Mucosa of descending colon (tissue), 3 donors: ENCODE measurements at places on chromosomes 3 and 15. TPM values are rescaled to one million over a fixed set of nuclear protein-coding genes. Genes with fewer than 3 reads are reported as not detected.

The TMIE gene
- total RNA-seq: 0.23 TPM

DNA sequence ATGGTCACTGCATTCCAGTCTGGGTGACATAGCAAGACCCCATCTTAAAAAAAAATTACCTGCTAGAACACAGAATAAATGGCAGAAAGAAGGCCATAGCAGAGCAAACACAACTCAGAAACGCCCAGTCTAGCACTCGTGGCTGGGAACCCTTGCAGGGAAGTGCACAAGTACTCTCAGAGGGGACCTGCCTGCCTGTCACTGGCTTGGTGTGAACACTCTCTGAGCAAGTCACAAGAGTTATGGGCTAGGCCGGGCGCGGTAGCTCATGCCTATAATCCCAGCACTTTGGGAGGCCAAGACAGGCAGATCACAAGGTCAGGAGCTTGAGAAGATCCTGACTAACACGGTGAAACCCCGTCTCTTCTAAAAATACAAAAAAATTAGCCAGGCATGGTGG, 17.2 kb downstream of the SFMBT1 start:
- no peak for DNase-seq

The ATP13A5 gene
- total RNA-seq: 0.35 TPM

GRCh38 chr15:24962880-24963279, 8.1 kb downstream of the SNRPN start:
- no peak for DNase-seq

- DNase-seq: no peak
These were observed 539.1 kb downstream of the MFSD1 start for GRCh38 chr3:159340877-159341500.

DNA sequence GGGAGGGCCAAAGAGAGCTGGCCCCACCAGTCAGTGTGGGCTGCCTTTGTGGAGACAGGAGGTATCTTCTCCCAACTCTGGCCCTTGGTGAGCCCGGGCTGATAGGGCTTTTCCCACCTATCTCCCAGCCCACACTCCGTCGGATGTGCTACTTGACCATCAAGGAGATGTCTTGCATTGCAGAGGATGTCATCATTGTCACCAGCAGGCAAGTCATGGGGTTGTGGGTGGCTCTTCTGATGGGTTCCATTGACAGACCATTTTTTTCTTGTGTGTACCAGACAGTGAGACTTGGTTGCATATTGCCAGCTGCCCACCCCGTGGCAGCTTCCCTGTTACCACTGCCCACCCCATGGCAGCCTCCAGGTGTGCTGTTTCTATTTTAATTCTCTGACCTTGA, 3.3 kb downstream of the COPG1 start:
- DNase-seq: no peak

The STOML1 gene
- total RNA-seq: 12.4 TPM

DNA sequence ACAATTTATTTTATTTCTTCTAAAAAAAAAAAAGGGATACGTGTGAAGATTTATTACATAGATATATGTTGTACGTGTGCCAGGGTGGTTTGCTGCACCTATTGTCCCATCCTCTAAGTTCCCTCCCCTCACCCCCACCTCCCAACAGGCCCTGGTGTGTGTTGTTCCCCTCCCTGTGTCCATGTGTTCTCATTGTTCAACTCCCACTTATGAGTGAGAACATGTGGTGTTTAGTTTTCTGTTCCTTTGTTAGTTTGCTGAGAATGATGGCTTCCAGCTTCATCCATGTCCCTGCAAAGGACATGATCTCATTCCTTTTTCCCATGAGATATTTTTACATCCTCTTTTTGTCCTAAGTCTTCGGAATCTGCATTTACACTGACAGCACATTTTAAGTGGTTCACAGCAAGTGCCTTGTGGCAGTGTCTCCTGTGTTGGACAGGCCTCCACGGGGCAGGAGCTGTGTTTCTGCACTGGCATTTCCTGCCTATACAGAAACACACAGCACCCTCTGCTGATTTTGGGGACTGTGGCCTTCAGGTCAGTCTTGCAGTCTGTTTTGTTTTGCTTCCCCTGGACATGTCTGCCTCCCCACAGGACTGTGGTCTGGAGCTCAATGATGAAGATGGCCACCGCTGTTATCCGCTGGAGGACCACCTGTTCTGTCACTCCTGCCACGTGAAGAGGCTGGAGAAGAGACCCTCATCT, 12.7 kb upstream of the SACM1L start:
- no peak for DNase-seq

- no peak for DNase-seq
These were observed 4.6 kb upstream of the TSPAN3 start for GRCh38 chr15:77075528-77075927.

The SMCO1 gene
- total RNA-seq: not detected

DNA sequence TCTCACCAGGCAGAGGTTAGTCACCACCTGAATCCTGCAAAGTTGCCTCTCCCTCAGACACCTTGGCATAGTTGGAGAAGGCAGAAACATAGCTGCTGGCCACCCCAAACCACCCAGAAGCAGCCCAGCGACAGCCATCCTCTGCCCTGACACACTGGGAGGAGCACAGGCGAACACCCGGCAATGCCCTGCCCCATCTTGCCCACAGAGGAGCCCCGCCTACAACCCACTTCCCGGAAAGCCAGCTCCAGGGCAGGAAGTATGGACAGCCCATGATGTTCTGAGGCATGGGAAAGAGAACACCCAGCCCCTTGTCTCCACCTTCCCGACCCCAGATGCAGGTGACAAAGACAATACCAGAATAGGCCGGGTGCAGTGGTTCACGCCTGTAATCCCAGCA, 12.6 kb upstream of the SHISA5 start:
- no peak for DNase-seq

GRCh38 chr3:37670961-37671483, 190.7 kb upstream of the CTDSPL start:
- DNase-seq: no peak

The IGSF10 gene
- total RNA-seq: 1.3 TPM

GRCh38 chr15:62165793-62166375, 799 bp upstream of the C2CD4B start:
- no peak for DNase-seq

- no peak for DNase-seq
These were observed 264.5 kb upstream of the TBL1XR1 start for GRCh38 chr3:177461765-177462164.

DNA sequence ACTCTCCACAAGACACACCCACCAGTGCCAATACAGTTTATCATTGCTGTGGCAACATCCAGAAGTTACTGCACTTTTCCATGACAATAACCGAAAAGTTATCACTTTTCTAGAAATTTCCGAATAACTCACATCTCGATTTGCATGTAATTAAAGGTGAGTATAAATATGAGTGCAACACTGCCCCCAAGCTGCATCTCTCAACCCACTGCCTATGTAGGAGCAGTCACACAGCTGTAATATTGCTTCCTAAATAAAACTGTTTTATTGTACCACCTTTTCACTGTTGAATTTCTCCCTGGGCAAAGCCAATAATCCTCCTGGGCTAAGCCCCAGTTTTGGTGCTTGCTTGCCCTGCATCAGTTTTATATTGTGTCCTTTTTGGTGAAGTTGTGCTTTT, 601.0 kb upstream of the EPHA6 start:
- no peak for DNase-seq

GRCh38 chr3:172268868-172269267, 179.4 kb downstream of the GHSR start:
- no peak for DNase-seq

DNA sequence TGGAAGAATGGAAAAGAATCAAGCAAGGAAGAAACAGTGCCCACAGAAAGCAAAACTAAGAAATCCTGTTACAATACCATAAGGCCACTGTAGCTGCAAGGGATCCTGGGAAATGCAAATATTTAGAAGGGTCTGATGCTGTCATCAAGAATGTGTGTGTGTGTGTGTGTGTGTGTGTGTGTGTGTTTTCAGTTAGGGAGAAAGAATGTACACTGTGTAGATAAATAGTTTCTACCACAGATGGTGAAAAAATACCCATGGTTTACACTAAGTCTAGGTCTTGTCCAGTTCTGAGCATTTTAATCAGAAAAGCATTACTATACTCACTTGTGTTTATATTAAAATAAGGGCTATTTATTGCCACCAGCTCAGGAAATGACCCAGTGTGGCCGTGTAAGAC, 355.0 kb downstream of the RBMS3 start:
- no peak for DNase-seq

GRCh38 chr3:158837240-158837639, 35.4 kb downstream of the MFSD1 start:
- no peak for DNase-seq

DNA sequence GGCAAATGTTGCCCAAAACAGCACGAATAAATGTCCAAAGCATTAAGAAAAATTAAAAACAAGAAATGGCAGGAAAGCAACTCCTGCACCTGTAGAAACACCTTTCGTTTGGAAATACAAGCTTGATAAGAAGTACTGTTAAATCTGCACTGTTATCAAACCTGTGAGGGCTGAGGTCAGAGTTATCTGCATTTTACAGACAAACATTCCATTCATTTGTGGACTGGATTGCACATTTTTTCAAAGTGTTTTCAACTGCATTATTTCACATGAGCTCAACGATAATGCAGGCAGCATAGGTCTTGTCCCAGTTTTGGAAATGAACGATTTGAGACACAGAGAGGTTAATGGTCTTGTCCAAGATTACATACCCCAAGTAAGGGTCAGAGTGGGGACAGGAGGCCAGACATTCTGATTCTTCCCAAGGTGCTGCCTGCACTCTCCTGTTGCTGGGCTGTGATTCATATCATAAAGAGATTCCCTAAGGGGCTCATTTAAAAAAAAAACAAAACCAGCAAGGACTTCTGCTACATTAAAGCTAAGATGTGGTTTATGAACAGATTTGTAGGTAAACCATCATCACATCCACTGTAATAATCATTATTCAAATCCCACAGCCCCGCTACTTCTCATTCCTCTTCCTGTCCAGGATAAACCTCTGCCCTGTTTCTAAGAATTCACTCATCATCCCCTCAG, 13.0 kb downstream of the GUCA1C start:
- no peak for DNase-seq

The FSD2 gene
- not detected for total RNA-seq

- no peak for DNase-seq
These were observed 80.1 kb downstream of the SATB1 start for GRCh38 chr3:18345015-18345367.

DNA sequence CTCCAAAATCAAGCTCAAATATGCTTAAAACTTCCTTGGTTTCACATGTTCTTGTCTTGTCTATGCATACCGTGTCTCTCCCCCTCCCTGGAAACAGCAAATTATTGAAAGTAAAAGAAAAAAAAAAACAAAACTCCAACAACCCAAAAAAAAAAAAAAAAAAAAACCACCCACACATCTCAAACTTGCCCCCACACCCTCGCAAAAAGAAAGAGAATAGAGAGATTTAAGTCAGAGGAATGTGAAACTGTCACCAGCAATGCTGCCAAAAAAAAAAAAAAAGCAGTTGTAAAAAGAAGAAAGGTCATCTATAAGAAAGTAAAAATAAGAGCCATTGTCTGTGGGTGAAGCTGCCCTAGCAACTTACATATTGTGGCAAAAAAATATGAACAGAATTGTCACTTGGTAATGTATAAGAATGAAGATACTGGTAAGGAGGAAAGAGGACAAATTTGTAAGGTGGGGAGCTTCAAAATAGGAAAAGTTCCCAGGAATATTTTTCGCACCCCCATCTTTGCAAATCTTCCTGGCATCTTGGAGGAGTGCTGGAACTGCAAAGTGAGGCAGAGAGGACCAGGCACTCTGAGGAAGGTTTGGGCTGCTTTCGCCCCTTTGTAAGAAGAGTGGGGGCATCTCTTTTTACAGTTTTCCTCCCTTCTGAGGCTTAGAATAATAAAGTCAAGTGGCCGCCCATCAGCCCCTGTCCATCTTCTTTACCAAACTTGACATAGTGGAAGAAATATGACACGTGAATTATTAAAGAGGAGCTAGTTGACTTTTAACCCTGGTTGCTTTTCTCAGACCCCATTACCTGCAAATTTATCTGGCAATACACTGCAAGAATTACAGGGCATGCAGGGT, 81.8 kb downstream of the NR2F2 start:
- DNase-seq: no peak

GRCh38 chr15:25743548-25744275, 119.4 kb downstream of the ATP10A start:
- no peak for DNase-seq

The GABRR3 gene
- not detected for total RNA-seq
